NCI-H2081 (cell line): ENCODE measurements at places on chromosomes 13 and 19.

DNA sequence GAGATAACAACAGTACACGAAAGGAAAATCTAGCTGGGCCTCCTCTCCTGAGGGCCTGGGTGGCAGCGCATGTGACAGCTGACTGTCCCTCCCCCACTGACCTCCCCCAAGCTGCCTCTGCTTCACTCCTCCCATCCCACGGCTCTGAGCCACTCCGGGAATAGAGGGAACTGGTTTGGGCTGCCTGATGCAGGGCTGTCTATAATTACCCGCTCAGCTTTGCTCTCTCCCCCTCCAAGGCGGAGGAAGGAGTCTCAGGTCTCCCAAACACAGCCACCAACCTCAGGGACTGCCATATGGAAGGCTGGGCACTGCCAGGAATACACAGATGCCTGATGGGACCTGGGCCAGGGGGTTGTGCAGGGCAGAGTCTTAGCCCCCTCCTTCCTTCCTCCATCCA lies 7.9 kb downstream of the NAPA start:
- DNase-seq = no peak

GRCh38 chr13:78147905-78148304 lies 229.3 kb upstream of the EDNRB start:
- DNase-seq = no peak

DNA sequence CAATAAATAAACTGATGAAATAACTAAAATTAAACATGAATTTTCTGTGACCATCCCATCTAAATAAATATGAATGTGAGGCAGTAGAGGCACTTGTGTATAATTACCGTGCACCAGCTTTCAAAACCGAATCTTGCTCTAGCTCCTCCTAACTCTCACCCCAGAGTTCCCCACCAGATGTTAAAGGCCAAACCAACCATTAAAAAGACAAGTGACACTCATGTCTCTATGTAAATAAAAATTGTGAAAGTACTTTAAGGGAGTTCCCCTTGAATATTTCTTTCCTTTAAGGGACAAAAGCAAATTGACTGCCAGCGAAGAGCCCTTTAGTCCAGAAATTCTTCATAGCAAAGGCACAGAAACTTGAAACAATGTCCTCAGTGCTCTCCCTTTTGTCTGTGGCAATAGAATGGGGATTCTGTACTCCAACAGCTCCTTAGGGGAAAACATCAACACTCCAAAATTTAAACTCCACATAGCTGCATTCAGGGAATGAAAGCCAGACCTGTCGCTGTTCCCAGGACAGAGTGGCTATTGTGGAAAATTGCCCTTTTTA lies 101.7 kb upstream of the SOX21 start:
- no peak for DNase-seq

- no peak for DNase-seq
These were observed 10.3 kb downstream of the C19orf81 start for GRCh38 chr19:50659318-50660087.

- peak; percentile 30 for DNase-seq
These were observed 693 bp downstream of the XPO4 start for GRCh38 chr13:20901668-20902437.

- no peak for DNase-seq
These were observed 3.6 kb downstream of the POU4F1 start for GRCh38 chr13:78599645-78600279.

DNA sequence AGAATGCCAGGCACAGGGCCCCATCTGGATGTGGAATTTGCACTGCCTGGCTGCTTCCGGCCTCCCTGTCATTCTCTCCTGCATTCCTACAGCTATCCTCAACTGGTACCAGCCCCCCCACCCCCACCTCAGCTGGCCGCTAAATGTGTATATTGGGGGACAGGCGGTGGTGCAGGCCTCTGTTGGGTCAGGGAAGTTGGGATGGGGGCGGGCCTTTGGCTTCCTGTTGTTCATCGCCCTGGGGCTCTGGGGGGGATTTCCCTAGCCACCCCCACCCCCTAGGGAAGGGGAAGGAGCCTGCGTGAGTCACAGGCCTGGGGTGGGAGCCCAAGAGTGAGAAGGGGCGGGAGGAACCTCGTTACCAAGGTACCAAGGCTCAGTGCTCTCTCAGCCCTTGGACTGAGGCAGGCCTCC lies 10.6 kb downstream of the POU2F2 start:
- no peak for DNase-seq

- DNase-seq = no peak
These were observed 18.0 kb downstream of the APBA3 start for GRCh38 chr19:3743486-3743885.

- no peak for DNase-seq
These were observed 1200.4 kb downstream of the DIAPH3 start for GRCh38 chr13:58963321-58963720.

DNA sequence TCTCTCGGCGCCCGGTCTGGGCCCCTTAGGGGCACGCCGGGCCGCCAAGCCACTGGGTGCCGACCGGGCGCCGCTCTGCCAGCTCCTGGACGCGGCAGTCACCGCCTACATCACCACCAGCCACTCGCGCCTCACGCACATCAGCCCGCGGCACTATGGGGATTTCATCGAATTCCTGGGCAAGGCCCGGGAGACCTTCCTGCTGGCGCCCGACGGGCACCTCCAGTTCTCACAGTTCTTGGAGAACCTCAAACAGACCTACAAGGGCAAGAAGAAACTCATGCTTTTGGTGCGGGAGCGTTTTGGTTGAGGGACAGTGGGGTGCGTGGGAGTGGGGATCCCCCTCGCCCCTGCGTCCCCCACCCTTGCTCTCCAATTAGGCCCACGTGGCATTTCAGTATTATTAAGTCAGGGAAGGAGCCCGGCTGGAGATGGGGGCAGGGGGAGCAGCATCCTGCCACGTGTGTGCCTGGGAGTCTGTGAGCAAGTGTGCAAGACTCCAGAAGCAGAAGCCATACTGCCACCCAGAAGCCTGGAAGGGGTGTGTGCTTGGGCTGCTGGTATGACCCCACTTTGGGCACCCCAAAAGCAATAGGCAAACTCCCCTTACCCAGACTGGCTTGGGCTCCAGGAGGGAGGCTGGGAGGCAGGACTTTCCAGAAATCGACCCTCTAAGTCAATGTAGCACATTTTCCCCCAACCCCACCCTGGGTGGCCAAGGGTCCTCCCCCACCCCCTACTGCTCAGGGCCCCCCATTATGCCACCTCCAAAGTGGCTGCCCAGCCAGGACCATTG lies 35.7 kb downstream of the ZSWIM4 start:
- no peak for DNase-seq

DNA sequence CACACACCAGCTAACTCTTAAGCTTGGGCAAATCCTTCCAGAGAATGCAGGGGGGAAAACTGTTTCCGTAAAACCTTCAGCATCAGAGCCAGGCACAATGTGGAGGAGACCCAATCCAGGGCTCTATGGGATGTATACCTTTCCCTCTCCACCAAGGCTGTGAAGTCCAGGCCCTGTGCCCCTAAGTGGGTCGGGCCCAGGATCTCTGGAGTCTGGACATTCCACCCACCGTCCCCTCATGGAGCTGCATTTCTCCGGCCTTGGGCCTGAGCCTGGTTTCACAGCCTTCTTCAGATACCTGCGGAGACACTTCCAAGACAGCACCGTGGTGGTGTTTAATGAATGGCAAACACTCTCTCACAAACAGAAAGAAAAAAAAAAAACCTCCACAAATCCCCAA lies 186.2 kb downstream of the URI1 start:
- DNase-seq = no peak

DNA sequence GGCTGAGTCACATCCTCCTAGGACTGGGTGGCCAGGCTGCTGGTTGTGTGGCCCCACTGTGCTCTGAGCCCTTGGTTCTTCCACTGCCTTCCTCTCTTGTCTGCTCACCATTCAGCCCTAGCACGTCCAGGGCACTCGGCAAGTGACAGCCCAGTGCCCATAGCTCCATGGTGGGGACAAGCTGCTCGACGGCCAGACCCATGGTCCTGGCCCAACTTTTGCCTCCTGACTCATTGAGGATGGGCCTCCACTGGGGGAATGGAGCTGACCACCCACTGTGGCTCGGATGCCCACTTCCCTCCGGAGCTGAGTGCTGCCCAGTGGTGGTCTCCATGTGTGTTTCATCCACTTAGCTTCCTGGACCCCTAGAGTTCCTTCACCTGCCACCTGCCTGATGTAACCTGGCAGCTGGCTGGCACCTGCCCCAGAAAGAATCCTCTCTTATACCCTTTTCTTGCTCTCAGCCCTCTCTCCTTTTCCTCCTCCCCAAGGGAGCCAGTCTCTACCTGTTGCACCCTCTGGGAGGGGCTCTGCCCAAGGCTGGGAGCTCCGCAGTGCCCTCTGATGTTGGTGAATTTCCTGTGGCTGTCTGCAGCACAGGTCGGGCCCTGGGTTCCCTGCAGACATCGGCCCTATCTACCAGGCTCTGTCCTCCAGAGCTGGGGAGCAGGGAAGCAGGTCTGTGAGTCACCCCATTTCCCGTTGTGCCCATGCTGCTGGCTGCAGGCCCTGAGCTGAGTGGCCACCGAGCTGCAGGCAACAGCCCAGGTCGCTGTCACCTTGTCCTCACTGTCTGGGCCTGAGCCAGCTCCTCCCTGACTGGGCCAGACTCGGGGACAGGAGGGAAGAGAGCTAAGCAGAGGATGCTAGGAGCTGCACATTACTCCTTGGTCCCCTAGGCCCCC lies 7.4 kb downstream of the CHST8 start:
- DNase-seq = no peak

DNA sequence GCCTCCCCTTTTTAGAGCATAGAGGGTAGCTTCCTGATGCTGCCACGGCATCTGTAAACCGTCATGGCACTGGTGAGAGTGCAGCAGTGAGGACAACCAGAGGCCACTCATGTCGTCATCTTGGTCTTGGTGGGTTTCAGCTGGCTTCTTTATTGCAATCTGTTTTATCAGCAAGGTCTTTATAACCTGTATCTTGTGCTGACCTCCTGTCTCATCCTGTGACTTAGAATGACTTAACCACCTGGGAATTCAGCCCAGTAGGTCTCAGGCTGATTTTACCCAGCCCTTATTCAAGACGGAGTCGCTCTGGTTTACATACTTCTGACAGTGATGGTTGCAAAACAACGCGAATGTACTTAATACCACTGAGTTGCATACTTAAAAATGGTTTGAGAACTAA lies 14.4 kb upstream of the FBN3 start:
- no peak for DNase-seq

DNA sequence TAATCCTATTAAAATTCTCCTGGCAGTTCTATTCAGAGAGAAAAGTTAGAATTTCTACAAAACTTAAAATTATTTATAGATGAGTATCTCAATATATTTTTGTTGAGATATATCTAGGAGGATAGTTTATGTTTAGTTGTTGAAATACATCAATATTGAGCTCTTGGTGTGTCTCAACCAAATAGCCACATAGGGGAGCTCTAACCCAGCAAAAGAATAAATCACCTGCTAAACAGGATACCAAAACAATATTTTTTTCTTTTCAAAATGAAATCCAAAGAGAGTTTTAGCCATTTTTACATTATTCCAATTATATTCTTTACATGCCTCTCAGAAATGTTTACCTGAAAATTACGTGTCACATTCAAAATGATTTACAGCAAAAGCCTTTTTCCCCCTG lies 954.7 kb downstream of the SLITRK6 start:
- peak; percentile 44 for DNase-seq

- peak; percentile 95 for DNase-seq
These were observed 186.2 kb downstream of the EFNB2 start for GRCh38 chr13:106349080-106349931.

- no peak for DNase-seq
These were observed 8.7 kb downstream of the TNFSF9 start for GRCh38 chr19:6539514-6539913.

DNA sequence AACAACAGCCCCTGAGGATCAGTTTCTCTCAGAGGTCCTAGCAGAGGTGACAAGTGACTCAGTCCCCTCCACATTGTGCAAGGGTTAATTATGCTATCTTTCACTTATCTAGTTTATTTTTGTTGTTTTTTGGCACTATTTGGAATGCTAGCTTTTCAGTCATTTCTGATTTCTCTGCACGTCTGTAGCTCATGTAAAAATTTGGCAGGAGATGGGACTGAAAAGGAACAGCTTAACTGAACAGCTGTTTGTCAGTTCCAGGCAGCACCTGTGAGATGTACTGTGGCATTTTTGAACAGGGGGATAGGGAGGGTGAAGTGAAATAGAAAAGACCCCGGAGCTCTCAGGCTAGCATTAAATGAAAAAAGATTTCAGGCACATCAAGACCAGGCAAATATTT lies 313.5 kb downstream of the SUCLA2 start:
- no peak for DNase-seq

DNA sequence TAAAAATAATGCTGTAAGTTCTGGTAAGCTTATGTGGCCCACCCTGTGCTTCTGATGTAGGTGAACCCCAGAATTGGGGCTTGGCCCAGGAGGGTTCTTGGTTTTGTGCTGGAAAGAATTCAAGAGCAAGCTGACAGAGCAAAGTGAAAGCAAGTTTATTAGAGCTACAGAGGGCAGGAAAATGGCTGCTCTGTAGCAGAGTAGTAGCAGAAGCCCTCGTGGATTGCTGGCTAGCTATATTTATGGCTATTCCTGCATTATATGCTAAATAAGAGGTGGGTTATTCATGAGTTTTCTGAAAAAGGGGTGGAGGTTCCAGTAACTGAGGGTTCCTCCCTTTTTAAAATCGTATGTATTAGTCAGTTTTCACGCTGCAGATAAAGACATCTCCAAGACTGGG lies 20.6 kb upstream of the ZNF599 start:
- no peak for DNase-seq

GRCh38 chr13:113669231-113669754 lies 2.3 kb downstream of the GRK1 start:
- no peak for DNase-seq

DNA sequence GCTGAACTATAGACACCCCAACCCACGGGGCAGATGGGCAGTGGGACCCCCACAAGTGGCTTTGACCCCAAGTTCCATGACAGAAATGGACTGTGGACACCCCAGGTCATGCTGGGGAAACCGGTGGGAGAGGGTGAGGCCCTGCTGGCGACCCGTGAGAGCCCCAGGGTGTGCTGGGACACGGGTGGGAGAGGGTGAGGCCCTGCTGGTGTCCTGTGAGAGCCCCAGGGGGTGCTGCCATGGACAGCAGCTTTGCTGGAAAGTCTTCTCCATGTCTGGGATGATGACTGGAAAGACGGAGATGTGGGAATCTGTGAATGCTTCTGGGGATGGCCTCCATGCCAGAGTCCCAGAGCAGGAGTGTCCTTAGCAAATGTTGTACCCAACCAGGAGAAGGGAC lies 148.4 kb downstream of the URI1 start:
- DNase-seq = no peak

DNA sequence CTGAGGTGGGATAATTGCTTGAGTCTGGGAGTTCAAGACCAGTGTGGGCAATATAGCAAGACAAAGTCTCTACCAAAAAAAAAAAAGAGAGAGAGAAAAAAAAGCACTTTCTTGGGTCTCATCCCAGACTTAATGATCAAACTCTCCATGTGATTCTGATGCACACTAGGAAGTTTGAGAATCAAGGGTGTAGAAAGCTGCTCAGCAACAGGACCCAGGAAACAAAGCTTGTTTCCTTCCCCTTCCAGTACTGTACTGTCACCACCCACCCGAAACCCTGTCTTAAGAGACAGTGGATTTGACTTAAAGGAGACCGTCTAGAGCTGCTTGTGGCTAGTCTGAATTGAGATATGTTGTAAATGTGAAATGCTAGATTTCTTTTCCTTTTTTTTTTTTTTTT lies 5.8 kb downstream of the MISP3 start:
- no peak for DNase-seq

GRCh38 chr13:44565881-44566280 lies 10.2 kb downstream of the TSC22D1 start:
- DNase-seq = no peak

GRCh38 chr19:20664901-20665781 lies 3.8 kb upstream of the ZNF626 start:
- no peak for DNase-seq

GRCh38 chr19:57653689-57654088 lies 15.0 kb upstream of the ZSCAN4 start:
- DNase-seq = no peak

GRCh38 chr13:91045351-91046034 lies 302.0 kb upstream of the MIR17HG start:
- DNase-seq = peak; percentile 0
